ENCODE measurements at places on chromosomes 4 and X. TPM values are rescaled to one million over a fixed set of nuclear protein-coding genes. Genes with fewer than 3 reads are reported as not detected.
A peak's percentile ranks its signal among the peaks of the same experiment; 100 is the strongest.

GRCh38 chrX:37454537-37455285, 105.5 kb downstream of the PRRG1 start:
- no peak for DNase-seq
- no peaks in the 10 kb centered on the region for H3K36me3 ChIP-seq

Gene BTC
- total RNA-seq, result 10.0 TPM

DNA sequence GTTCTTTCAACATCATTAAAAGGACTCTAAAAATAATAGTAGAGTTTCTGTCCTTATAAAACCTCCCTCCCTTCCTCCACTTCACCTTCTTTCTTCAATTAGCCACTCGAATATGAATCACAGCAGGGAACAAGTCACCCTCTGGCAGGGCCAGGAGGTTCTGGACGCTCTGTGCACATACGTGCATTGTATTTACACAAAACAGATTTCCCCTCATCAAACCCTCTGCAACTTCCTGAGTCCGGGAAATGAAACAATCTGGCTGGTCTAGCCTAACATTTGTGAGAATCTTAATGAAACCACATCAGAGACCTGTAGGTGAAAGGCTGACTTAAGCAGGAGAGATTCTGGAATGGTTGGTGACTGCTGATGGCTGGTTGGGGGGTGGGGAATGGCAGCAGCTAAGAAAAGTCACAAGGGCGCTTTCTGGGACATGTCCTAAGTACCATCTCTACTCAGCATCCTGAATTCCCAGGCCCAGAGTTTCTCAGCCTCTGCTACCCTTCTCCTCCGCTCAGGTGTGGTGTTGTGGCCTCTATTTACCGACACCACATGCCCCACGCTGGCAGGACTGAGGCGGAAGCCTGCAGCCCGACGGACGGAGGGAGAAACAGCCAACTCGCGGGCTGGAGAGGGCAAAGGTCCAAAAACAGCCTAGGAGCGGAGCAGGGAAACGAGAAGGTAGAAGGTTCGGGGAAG, 1.0 kb downstream of the ZDHHC9 start:
- H3K27me3 ChIP-seq, result no peaks in the 10 kb centered on the region
- peak overlapping the region; percentile 77 for H3K27ac ChIP-seq
- H3K4me3 ChIP-seq, result peak overlapping the region; percentile 49
- DNase-seq, result peak; percentile 52
- H3K36me3 ChIP-seq, result no peaks in the 10 kb centered on the region

GRCh38 chr4:176478076-176478475, 158.3 kb downstream of the SPCS3 start:
- H3K4me3 ChIP-seq, result no peak overlapping the region
- H3K4me1 ChIP-seq, result no peaks in the 10 kb centered on the region
- H3K27ac ChIP-seq, result no peak overlapping the region
- no peaks in the 10 kb centered on the region for H3K27me3 ChIP-seq
